GM13977 (cell line): ENCODE measurements at places on chromosomes 4 and X.

DNA sequence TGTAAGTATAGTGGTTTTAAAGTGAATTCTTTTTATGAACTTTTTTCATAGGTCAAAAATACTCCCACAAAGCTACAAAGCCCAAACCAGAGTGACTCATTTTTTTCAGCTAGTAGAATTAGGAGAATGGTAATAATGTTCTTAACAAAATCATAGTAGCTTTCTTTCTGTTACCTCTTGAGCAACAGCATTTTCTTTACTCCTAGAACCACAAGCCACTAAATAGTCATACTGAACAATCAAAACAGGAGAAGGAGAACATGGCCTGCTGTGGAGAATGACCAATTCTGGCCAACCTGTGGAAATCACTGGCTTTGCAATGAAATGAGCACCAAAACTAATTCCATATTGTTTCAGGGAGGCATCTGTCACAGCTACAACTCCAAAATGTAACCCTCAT, 112.9 kb downstream of the AMMECR1 start:
- no peak for DNase-seq

GRCh38 chr4:34676400-34676799, 1567.9 kb downstream of the ARAP2 start:
- no peak for DNase-seq

DNA sequence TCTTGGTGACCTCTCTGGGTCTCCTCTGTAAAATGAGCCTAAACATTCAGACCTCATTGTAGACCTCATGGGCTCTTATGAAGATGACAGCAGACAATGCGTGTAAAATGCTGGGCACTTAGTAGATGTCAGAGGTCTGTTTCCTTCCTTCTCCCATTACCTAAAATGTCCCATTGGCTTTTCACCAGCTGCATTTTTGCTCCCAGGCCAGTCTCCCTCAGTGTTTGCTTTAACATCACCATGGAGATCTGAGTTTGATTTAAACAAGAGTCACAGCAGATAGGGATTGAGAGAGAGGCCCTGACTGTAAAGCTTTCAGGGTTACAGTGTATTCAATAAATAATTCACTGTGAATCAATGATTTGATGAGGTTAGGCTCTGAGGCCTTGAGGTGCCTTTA, 24.3 kb downstream of the PSAPL1 start:
- DNase-seq, result no peak

DNA sequence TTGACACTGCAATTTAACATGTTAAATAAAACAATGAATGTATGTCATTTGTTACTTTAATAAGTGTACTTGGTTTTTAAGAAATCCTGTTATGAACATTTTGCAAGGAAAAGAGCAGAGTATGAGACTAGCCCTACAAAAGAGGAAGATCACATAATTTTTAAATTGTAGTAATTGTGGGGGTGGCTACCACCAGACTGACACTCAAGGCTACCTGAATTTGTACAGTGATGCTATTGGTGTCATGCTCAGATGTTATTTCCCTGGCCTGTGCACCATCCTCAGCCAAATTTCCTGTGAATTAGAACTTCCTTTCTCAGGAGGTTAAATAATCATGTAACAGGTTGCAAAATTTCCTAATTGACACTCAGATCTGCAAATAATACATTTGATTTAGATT, 157.5 kb downstream of the BANK1 start:
- DNase-seq, result no peak

DNA sequence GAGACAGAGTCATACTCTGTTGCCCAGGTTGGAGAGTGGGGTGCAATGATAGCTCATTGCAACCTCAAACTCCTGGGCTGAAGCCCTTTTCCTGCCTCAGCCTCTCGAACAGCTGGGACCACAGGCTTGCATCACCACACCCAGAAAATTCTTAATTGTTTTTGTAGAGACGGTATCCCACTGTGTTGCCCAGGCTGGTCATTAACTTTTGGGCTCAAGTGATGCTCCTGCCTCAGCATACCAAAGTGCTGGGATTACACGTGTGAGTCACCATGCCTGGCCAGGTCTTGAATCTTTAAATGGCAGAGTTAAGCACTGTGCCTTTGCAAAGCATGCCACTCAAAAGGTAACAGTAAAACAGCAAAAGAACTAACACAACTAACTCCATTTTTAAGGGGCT, 28.6 kb upstream of the BBS12 start:
- no peak for DNase-seq

- no peak for DNase-seq
These were observed 133.8 kb upstream of the STIM2 start for GRCh38 chr4:26726655-26727387.

- DNase-seq, result peak; percentile 11
These were observed 1826.0 kb downstream of the STIM2 start for GRCh38 chr4:28686618-28687017.

DNA sequence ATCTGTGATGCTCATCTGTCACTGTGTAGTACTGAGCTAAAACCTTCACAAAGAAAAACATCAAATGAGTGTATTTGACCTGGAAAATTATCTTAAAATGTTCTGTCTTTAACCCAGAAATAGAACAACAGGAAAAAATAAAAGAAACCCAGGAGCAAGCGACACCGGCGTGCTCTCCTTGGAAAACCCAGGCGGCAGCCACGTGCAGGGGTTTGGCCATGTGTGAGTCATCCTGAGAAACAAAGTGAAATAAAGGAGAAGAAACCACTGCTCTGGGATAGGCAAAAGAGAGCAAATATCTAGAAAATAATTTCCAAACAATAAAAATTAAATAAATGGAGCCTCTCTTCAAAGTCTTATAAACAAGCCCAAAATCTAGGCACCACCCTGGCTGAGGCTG, 20.0 kb upstream of the TMEM128 start:
- no peak for DNase-seq

DNA sequence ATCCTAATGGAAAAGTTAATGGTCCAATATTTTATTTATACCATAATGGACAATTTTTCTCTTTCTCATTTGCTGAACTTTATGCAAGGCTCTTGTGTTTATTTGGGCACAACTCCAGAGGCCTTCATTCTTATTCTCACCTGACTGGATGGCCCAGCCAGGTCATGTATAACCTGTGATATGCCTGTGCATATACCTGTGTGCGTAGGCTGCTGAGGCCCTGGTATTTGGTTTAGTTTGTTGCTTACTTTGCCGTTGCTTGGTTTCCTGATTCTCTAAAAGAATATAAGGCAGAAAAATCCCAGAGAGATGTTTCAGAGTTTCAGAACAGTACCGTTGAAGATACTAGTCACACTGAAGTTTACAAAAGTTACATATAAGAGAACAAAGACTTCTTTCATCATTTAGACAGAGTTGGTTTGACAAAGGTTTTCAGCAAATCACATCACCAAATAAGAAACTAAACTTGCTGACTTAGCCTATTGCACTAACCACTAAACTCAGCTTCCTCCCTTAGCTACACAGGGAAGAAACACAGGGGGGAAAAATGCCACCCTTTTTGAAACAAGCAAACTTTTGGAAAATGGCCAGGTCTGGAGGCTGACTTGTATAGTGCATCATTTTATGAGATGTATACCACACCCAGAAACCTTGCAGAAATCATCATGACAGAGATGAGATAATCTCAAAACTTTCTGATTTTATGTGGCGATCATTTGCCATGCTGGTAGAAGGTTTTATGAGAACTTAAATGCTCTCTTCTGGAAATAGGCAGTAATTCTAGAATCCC, 248.5 kb downstream of the GRIA3 start:
- no peak for DNase-seq

DNA sequence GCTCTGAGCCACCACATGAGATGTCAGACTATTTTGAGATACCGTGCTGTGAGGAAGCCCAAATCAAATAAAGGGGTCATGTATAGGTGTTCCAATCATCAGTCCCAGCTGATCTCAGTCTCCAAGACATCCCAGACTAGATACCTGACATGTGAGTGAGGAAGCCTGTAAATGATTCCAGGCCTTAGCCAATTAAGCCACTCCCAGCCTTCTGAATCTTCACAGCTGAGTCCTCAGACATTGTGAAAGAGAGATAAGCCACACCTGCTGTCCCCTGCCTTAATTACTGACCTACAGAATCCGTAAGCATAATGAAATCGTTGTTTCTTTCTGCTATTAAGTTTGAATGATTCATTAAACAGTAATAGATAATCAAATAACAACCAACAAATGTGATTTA, 671.4 kb downstream of the ZNF674 start:
- no peak for DNase-seq

DNA sequence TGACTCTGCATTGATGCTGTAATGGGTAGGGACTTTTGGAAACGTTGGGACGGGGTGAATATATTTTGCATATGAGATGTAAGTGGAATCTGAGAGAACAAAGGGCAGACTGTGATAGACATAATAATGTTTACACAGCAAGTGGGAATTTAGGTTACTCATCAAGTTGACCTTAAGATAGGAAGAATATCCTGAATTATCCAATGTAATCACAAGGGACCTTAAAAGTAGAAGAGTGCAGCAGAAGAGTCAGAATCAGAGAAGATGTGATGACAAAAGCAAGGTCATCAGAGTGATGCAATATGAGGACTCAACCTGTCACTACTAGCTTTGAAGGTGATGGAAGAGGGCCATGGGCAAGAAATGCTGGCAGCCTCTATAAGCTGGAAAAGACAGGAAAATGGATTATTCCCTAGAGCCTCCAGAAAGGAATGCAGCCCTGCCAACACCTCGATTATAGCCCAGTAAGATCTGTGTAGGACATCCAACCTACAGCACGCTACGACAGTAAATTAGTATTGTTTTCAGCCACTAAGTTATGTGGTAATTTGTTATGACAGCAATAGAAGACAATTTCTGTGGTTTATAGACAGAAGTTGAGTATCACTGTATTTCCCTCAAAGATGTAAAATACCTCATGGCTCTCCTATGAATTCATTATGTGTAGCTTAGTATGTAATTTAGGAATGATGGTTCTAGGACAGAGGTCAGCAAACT, 26.4 kb downstream of the MORC4 start:
- no peak for DNase-seq

DNA sequence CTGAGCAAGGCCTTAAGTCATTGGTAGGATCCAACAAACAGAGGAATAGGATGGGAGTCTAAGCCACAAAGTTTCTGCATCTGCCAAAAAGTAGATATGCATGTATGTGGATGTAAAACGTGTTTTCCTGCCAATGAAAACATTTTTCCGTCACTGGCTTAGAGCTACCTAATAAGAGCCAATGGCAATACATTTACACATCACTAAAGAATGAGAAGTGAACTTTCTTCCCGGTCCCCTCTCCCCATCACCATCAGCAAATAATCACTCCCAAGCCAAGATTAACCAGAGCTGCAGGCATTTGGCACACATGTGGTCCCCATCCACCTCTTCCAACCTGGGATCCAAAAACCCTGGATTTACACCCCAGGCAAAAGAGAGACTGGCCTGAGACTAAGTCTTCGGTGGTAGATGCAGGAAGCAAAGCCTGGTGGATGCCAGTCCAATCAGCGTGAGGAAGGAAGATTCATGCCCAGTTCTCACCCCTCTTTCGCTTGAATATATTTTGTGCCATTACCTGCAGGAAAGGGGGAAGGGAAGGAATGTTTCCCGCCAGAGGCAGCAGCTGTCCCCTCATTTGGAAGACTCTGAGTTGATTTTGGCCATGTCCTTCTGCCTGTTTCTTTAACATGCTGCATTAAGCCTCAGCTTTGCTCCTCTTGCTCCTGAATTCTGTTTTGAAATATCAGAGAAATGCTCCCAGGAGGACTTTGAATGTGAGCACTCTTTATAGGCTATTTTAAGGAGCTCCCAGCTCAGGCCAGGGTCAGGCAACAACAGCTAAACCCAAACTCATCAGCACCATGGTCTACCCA, 131.4 kb downstream of the CHIC2 start:
- no peak for DNase-seq

GRCh38 chrX:17669458-17669857, 67.8 kb upstream of the SCML1 start:
- no peak for DNase-seq

DNA sequence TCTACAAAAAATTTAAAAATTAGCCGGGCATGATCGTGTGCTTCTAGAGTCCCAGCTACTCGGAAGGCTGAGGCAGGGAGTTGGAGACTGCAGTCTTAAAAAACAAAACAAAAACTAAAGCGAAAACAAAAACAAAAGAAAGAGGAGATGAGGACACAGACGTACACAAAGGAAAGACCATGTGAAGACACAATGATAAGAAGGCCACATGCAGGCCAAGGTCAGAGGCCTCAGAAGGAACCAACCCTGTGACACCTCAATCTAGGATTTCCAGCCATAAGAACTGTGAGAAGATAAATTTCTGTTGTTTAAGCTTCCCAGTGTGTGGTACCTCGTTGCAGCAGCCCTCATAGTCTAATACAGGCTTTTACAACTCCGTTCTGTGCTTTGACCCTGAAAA, 177.0 kb upstream of the ATP6AP2 start:
- no peak for DNase-seq

DNA sequence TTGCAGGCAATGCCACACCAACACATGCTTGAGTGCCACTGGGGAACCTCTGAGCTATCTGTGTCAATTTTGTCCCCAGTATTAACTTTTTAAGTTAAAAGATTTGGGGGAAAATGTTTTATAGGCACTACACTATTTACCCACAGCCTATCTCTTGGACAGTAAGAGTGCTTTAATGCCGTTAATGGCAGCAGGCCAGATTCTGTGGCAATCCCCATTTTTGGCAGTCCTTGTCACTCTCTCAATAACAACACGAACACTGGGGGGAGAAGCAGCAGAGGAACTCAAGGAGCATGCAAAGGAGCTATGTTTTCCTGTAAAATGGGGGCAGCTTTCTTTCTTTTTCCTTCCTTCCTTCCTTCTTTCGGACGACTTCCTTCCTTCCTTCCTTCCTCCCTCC, 168.6 kb downstream of the NSUN7 start:
- no peak for DNase-seq

- no peak for DNase-seq
These were observed 132.2 kb downstream of the IDS start for GRCh38 chrX:149372866-149373265.

DNA sequence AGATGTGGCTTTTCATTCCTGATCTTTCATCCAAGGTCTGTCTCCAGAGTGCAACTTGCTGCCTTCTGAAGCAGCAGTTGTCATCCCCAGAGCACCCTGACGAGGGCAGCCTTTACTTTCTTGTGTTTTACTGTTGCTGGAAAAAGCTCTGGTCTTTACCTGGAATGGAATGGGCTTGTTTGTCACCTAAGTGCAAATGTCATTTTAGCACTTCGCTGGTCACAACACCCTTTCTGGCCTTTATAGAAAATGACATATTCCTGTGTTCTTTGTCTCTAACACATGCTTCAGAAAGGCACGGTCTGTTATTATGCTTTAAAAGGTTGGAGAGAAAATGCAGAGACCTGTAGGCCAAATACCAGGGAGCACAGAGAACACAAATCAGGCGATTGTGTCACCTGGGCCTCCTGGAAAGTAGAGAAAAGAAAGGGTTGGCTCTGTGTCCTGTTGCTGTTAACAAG, 332.7 kb upstream of the IGFBP7 start:
- peak; percentile 17 for DNase-seq

GRCh38 chr4:121448231-121448630, 67.4 kb upstream of the QRFPR start:
- DNase-seq, result no peak

GRCh38 chrX:67351411-67351810, 192.4 kb upstream of the AR start:
- no peak for DNase-seq

GRCh38 chr4:66123190-66123589, 452.9 kb upstream of the EPHA5 start:
- DNase-seq, result no peak

GRCh38 chr4:173821876-173822275, 291.8 kb upstream of the HAND2 start:
- DNase-seq, result no peak
